ENCODE measurements at places on chromosomes 16 and 17.

- DNase-seq, result peak; percentile 41
These were observed 17.6 kb upstream of the CYB5B start for GRCh38 chr16:69406780-69407331.

DNA sequence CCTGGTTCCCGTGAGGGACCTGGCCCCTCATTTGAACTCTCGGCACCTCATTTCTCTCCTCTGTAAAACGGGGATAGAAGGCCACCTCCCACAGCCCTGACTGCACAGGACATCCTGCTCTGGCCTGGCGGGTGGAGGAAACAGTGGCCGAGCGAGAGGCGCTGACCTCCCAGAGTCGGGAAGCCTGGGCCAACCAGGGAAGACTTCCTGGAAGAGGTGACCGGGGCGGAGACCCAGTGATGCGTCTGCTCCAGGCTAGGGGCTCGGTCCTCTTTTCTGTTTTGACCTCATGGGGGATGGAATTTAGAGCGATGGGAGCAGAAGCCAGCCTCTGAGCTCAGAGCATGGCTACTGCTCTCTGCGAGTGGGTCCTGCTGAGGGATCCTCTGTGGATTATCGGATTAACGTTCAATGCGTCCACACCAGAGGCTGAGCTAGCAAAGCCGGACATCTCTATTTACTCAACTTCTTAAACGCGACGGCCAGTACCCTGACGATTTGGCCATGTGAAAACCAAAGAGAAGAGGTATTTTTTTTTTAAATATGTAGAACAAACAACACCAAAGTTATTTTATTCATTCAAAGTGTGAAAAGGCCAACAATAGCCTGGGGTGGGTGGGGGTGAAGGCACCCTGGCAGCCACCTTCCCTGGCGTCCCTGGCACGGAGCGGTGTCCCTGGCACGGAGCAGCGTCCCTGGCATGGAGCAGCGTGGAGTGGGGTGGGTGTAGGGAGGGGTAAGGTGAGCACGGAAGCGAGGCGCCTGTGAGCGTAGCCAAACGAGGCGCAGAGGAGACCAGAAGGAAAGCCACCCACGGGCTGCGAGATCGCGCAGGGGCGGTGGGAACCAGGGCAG, 9.2 kb upstream of the MSLN start:
- no peak for DNase-seq

- DNase-seq, result no peak
These were observed 20.1 kb downstream of the SNX29 start for GRCh38 chr16:11996433-11997330.

GRCh38 chr16:60199150-60199549, 1465.0 kb upstream of the GOT2 start:
- no peak for DNase-seq

- DNase-seq, result peak; percentile 7
These were observed 287.3 kb upstream of the CCL2 start for GRCh38 chr17:33967608-33968349.

DNA sequence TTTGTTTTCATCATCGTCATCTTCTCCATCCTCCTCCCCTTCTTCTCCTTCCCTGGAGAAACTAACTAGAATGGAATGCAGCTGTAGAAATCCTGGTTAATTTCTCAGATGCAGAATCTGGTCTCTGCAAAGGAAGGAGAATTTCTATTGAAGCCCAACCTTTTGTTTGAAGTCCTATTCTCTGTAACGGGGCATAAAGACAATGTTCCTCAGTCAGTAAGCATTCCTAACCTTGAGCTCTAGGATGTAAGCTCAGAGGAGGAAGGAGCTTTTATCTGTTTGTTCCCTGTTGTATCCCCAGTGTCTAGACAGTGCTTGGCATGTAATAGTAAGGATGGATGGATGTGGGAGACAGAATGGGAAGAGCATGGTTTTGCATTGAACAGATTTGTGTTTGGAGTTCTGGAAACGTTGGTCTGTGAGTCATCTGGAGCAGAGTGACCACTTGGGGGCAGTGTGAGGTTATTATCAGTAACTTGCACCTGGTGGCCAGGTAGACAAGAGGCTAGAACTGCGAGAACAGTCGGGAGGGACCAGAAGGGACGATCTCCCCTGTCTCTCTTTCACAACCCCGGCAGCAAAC, 363.7 kb downstream of the SNX29 start:
- DNase-seq, result peak; percentile 36

DNA sequence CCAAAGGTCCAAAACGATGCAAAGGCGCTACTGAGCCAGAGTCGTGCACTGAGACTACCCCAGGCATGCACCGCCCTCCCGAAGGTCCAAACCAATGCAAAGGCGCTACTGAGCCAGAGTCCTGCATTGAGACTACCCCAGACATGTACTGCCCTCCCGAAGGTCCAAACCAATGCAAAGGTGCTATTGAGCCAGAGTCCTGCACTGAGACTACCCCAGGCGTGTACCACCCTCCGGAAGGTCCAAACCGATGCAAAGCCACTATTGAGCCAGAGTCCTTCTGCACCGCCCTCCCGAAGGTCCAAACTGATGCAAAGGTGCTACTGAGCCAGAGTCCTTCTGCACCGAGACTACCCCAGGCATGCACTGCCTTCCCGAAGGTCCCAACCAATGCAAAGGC, 27.1 kb downstream of the SLC43A2 start:
- no peak for DNase-seq

- DNase-seq, result no peak
These were observed 51.1 kb upstream of the NDRG4 start for GRCh38 chr16:58448890-58449289.

DNA sequence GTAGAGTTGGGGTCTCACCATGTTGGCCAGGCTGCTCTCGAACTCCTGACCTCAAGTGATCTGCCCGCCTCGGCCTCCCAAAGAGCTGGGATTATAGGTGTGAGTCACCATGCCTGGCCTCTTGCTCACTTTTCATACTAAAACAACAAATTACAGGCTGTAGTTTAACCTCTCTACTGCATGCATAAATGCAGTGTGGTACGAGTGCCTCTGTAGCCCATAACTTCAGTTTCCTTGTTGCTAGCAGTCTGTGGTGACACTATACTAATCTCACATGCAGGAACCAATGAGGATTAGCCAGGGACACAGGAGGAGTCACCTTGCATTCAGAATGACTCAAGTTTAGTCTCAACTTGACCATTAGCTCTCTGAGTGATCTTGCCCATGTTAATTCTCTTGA, 20.1 kb downstream of the HMOX2 start:
- DNase-seq, result no peak

DNA sequence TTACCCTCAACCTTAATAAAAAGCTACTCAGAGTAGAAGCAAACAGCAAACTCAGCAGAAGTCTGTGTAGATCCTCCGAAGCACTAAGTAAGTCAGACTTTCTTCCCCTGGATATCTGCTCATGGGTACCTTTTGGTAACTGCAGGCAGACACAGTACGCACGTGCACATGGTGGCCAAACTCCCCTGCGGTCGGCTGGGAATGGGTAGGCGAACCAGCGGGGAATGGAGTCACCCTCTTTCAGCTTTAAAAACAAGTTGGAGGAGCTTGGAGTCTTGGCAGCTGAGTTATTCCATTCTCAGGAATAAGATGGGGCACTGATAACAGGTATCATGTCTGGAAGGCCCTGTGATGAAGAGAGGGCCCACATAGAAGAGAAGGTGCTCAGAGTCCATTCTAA, 16.3 kb downstream of the CYB561 start:
- DNase-seq, result no peak

GRCh38 chr17:54956791-54957190, 11.7 kb downstream of the COX11 start:
- no peak for DNase-seq

GRCh38 chr16:71259086-71259485, 28.6 kb upstream of the HYDIN start:
- DNase-seq, result no peak

DNA sequence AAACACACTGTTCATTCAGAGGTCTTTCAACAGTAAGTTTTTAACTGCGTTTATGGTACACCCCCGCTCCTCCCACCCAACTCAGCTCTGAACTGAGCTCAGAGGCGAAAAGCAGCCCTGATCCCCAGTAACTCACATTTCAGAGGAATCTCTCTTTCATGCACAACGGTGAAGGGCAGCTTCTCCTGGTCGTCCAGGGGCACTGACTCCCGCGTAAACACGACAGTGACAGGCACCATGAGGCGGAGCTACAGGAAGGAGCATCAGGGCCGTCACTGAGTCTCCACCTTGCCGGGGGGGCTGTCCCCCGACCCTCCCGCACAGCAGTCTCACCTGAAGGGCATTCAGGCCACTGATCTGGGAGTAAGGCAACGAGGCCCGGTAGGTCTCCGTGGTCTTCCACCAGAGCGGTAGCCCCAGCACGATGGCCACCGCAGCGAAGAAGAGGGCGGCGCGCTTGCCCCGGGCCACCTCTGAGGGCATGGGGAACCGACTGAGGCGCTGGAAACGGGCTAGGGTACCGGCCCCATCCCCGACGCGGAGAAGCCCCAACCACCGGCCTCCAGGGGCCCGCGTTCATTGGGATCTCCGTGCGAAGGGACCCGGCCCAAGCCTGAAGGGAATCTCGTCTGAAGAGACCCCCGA, 486 bp downstream of the PIGS start:
- peak; percentile 75 for DNase-seq

- no peak for DNase-seq
These were observed 13.0 kb upstream of the DPEP1 start for GRCh38 chr16:89600427-89600826.

- DNase-seq, result no peak
These were observed 80.4 kb downstream of the PGS1 start for GRCh38 chr17:78458736-78459335.

GRCh38 chr16:8921347-8921984, 39.3 kb downstream of the LITAFD start:
- DNase-seq, result no peak

GRCh38 chr16:84647828-84648594, at the start of gene KLHL36:
TSS of gene KLHL36 (plus strand) at chr16:84648511. CDS start at chr16:84650868, 2,357 bp downstream.
- peak; percentile 66 for DNase-seq

GRCh38 chr16:54568906-54569807, 282.6 kb upstream of the IRX3 start:
- DNase-seq, result no peak

DNA sequence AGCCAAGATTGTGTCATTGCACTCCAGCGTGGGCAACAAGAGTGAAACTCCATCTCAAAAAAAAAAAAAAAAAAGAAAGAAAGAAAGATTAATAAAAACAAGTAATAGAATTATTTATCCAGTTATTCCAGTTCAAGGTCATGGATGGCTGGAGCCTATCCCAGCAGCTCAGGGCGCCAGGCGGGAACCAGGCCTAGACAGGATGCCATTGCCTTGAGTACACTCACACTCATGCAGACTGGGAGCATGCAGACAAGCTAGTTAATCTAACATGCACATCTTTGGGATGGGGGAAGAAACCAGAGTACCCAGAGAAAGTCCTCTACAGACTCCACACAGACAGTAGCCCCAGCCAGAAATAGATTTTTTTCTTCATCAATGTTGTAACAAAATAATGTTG, 17.9 kb downstream of the PDP2 start:
- no peak for DNase-seq

GRCh38 chr16:4847774-4848587, 700 bp downstream of the UBN1 start:
- peak; percentile 68 for DNase-seq

DNA sequence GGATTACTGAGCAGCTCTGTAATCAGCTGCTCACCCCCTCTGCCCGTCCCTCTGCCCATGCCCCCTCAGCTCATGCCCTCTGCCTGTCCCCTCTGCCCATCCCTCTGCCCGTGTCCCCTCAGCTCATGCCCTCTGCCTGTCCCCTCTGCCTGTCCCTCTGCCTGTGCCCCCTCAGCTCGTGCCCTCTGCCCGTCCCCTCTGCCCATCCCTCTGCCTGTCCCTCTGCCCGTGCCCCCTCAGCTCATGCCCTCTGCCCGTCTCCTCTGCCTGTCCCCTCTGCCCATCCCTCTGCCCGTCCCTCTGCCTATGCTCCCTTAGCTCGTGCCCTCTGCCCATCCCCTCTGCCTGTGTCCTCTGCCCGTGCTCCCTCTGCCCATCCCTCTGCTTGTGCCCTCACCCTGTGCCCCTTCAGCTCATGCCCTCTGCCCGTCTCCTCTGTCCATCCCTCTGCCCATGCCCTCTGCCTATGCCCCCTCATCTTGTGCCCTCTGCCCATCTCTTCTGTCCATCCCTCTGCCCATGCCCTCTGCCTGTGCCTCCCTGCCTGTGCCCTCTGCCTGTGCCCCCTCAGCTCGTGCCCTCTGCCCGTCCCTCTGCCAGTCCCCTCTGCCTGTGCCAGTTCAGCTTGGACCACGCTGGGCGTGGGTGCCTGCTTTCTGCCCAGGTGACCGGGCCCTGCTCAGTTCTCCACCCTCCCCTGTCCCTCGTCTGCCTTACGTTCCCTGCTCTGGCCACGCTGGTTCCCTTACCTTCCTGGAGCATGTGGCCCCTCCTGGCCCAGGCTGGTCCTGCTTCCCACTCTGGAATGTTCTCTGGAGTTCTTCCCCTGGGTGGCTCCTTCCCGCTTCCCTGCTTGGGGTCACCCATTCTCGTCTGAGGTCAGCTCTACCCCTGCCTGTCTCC, 97.6 kb downstream of the NPIPB11 start:
- no peak for DNase-seq

DNA sequence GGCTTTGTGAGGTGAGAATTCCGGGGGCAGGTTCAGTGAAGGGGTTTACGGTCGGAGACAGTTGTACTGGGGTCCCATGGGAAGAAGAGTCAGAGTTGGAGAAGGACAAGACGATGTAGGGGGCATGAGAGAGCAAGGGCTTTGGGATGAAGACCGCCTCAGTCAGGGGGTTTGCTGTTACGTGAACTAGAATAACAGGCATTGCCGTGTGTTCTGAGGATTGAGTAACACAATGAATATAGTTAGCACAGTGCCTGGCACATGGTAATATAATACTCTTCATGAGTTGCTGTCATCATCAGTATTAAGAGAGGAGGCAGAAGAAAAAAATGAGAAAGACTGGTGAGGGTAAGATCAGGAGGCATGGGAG, 577 bp downstream of the ZNF646 start:
- DNase-seq, result no peak

- no peak for DNase-seq
These were observed 84.7 kb upstream of the ELAC2 start for GRCh38 chr17:13102477-13102876.

GRCh38 chr17:885971-886571, 93.5 kb downstream of the NXN start:
- no peak for DNase-seq

GRCh38 chr16:85127379-85127723, 15.1 kb upstream of the CIBAR2 start:
- no peak for DNase-seq

GRCh38 chr17:67514998-67515397, 137.9 kb downstream of the PITPNC1 start:
- DNase-seq, result no peak

GRCh38 chr16:75000481-75001081, 1.8 kb downstream of the ZNRF1 start:
- DNase-seq, result peak; percentile 53

GRCh38 chr17:74569020-74570003, 2.0 kb upstream of the CD300H start:
- DNase-seq, result peak; percentile 87

DNA sequence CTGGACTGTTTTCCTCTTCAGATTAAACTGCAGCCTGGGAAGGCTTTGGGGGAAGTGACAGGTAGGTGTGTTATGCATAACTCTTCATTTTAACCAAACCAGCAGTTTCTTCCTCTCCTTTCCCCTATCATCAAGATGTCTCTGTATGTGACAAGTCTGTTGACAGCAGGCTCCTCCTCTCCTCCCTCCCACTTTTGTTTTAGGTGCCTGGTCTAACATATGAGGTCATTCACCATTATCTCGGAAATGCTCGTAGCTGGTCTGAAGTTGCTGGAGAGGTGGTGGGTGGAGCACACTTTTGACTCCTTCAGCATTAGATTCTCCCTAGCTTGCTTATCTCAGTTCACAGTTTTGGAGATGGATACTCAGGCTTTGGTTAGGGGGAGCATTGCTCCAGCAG, 571.0 kb upstream of the EEF2KMT start:
- no peak for DNase-seq

- DNase-seq, result peak; percentile 51
These were observed 48.4 kb downstream of the CLEC16A start for GRCh38 chr16:10992797-10993196.

- no peak for DNase-seq
These were observed 12.9 kb downstream of the VASN start for GRCh38 chr16:4384509-4384942.
